Stimulated activated CD4-positive, alpha-beta T cell treated with anti-CD3 and anti-CD28 coated beads, TNF-alpha, amount 100 ng/mL, for 1 hour (primary cell): ENCODE measurements at places on chromosomes 6 and 20.

- DNase-seq, result no peak
These were observed 63.8 kb downstream of the ELOVL5 start for GRCh38 chr6:53284901-53285300.

DNA sequence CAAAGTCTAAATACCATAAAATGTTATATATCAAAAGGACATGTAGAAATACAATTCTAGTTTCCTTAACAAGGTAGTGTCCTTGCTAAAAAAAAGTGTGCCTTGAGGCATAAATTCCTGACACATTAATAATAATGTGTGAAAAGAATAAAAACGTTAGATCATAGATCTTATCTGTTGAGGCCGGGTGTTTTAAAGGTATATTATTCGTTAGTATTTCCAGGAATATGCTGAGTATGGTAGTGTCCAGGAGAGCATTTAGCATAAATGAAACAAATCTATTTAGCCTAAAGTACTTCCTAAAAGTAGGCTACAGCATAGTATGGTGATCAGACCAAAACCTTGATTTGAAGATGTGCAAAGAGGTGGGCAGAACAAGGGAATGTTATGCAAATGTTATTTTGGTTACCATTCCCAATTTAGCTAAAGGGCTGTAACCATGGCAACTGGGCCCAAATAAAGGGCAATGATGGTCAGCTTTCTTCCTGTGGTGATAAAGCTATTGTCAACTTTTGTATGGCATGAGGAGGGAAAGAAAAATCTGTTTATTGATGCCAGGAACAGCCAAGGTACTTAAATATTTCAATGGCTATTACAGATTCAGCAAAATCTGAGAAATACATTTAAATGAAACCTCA, 18.9 kb downstream of the MKKS start:
- no peak for DNase-seq

- no peak for DNase-seq
These were observed 59.8 kb downstream of the SHPRH start for GRCh38 chr6:145904391-145904790.

DNA sequence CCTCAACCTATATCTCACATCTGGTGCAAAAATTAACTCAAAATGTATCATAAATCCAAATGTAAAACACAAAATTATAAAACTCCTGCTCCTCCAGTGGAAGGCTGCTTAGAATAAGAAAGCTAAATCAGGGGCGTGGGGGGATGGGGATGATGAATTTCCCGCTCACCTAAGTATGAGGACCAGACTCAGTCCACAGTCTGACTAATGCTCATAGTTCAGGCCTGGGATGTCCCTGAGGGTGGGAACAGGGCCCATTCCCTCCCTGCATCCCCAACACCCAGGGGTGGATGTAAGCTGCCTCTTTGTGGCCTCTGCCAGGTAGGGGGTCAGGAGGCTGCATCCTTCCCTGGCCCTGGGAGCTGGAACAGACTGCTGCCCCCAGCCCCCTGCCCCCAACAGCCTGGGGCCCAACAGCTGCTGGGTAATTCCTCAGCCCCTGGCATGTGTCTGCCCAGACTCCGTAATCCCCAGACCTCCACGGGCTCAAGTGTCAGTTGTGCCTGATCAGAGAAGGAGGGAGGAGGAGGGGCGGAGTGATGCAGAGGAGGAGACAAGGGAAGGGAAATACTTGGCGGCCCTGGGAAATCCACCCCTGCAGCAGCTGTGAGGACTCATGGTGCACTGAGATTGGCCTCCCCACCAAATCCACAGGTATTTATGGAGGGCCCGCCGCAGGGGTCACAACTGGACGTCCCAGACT, 224.5 kb downstream of the PREX1 start:
- no peak for DNase-seq

DNA sequence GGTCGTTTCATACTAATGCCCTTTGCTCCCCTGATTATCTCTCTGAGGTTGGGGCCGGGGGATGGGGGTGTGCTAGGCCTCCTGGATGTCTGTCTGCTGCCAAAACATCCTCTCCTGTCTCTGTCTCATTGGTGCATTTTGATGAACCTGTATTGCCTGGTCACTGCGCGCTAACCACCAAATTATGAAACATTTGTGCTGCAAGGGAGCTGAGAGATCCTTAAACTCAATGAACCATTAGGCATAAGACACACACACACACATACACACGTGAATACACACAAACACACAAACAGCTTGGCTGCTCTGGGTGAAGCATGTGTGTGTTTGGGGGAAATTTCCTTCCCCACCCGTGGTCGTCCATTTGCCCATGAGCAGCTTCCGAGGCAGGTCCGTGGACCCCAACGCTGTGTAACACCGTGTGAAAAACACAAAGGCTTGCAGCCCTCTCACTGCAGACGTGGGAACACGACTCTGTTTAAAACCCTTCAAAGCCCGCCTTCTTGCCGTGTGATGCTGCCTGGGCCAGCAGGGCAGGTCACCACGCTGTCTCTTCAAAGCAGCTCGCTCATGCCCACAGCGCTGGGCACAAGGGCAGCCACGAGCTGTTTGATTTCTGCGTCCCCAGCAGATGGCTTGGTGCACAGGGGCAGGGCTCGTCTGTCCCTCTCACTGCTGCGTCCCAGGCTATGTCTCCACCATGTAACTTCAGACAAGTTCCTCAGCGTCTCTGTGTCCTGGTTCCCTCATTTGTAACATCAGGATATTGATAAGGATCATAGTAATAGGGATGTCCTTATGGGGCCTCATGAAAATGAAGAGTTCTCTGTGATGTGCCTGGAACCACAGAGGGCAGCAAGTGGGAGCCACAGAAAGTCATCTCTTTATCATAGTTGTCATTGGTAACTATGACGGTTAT, 96.8 kb downstream of the CDH26 start:
- no peak for DNase-seq

DNA sequence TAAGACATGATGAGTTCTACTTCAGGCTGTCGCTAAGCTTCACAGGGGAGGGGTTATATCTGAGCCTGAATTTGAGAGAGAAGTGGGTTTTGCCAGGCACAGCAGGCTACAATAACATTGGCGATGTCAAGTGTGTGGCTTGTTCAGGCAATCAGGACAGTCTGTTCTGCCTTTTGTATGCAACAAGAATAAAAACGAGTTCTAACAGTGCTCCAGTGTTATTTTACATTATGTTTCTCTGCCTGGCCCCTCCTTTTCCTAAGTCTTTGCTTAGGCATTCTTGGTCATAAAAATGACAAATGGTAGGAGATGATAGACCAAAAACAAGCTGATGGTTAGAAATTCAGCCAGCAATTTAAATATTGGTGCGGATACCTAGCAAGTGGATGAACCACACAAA, 26.8 kb downstream of the PAQR8 start:
- DNase-seq, result no peak

GRCh38 chr6:106561686-106562405, 67.5 kb downstream of the RTN4IP1 start:
- DNase-seq, result no peak

GRCh38 chr6:15754035-15754705, 91.3 kb upstream of the DTNBP1 start:
- DNase-seq, result no peak

- no peak for DNase-seq
These were observed 89.1 kb upstream of the CLDN20 start for GRCh38 chr6:155174576-155175211.

DNA sequence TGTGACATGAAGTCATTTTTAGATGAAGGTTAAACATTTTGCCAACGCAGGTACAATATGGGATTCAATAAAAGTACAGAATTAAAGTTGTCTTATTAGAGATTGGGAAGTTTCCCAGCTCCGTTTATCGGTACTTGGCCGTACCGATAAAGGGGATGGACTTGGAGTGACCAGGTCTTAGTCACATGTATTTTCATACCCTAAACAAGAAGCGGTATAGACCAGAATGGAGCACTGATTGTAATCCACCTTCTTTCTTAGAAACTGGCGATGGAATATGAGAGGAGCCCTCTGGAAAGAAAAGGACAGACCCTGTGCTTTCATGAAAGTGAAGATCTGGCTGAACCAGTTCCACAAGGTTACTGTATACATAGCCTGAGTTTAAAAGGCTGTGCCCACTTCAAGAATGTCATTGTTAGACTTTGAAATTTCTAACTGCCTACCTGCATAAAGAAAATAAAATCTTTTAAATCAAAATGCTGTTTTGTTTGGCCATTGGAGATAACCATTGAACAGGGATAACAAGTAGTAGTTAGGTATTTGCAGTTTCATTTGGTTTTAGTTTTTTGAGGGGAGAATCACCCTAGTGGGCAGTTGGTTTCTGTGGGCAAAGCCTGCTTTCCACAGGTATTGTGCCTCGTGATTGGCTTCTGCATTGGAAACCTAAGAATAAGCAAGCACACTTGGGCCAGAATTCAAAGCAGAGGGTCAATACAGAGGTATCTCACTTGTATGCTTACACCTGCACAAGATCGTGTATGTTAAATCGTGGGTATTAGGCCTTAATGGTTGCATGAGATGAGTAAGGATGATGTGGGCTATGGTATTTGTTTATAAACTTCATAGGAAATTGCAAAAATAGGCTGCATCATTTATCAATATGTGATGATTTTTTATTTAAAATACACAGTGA, 11.2 kb upstream of the ZNFX1 start:
- DNase-seq, result no peak

- DNase-seq, result no peak
These were observed 14.6 kb upstream of the SYNJ2 start for GRCh38 chr6:157967020-157967419.

GRCh38 chr6:118679327-118679901, 28.0 kb upstream of the CEP85L start:
- DNase-seq, result no peak

GRCh38 chr6:32825966-32826365, 9.2 kb upstream of the HLA-DOB start:
- DNase-seq, result no peak

GRCh38 chr6:43207286-43207685, 22.0 kb downstream of the DNPH1 start:
- DNase-seq, result no peak

DNA sequence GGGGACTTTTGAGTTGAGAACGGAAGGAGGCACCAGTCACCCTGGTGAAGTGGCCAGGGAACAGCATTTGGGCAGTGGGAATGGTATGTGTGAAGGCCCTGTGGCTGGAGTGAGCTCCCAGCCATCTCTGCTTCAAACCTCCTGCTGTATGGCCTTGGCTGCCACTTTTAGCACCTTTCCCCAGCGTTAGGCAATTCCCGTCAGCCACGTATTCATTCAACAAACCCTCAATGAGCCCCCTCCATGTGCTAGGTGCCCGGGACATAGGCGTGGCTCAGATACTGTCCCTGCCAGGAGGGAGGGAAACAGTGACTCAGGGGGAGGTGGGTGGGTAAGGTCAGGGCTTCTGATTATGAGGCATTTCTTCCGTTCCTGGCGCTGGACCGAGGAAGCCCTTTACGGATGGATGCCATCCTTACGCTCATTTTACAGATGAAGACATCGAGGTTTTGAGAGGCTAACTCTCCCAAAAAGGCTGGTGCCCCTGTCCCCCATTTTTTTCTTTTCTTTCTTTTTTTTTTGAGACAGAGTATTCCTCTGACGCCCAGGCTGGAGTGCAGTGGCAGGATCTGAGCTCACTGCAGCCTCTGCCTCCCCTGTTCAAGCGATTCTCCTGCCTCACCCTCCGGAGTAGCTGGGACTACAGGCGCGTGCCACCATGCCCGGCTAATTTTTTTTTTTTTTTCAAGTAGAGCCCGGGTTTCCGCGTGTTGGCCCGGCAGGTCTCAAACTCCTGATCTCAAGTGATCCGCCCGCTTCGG, 37.5 kb downstream of the SRC start:
- no peak for DNase-seq

DNA sequence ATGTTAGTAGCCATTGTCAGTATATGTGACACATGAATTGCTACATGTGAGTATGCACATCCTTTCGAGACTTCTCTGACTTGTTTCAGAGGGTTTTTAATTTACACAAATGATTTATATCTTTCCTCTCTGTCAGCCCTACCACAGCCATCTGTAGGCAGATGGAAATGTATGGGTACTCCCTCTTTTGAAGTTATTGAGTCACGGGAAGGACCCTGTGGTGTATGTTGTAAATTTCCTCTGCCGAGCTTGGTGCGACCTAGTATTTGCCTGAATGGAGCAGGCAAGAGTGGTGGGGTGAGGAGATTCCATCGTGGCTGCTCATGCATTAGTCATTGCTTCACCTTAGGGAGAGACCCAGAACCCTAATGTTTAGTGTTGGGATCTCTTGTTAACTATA, 171.9 kb downstream of the JARID2 start:
- no peak for DNase-seq

GRCh38 chr6:52538901-52539354, 37.9 kb downstream of the TRAM2 start:
- DNase-seq, result no peak

DNA sequence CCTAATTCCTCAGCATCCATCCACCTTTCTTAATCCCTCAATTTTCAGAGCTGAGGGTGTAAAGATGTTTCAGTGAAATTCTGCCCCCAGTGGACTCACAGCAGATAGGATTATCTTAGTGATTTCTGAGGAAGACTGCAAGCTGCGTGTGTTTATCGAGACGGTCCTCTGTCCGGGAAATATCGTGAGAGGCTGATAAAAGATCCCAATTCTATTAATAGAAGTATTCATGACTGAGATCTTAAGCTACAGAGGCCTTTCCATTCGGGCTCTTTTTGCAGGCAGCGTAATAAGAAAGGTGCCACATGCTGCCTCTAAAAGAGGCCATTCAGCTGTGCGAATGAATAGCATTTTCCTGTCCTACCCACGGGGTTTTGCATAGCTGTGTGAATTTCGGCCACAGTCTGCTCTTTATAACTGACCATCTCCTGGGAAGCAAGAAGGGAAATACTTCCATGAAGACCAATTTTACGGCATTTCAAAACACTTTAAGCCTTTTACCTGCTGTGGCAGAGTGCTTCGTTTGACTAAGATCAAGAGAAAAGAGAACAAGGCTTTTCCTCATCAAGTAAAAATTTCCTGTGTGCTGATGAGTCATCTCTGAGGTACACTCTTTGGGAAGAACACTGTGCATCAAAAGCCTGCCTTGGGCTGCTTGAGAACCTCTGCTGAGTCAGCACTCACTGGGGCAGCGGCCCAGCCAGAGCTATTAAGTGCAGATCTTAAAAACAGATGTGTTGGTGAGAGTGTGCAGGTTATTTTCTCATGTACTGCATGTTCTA, 208.8 kb downstream of the ARHGAP18 start:
- no peak for DNase-seq

- DNase-seq, result peak; percentile 36
These were observed 118.4 kb downstream of the GRM4 start for GRCh38 chr6:34027445-34027936.

- DNase-seq, result no peak
These were observed 215.4 kb downstream of the HDGFL1 start for GRCh38 chr6:22784601-22785410.

GRCh38 chr6:52595000-52595795, 18.3 kb upstream of the TRAM2 start:
- no peak for DNase-seq

GRCh38 chr6:15287670-15288375, 42.0 kb downstream of the JARID2 start:
- DNase-seq, result no peak
